Chondrocyte (in vitro differentiated cells): ENCODE measurements at places on chromosomes 16 and 17. TPM values are rescaled to one million over a fixed set of nuclear protein-coding genes. Genes with fewer than 3 reads are reported as not detected.

MYH8 gene
- not detected in 3 replicates for total RNA-seq

SRCIN1 gene
- 0.30 to 0.51 TPM in 2 of 3 replicates, not detected in the other for total RNA-seq

RRAD gene
- total RNA-seq, result 0.75 to 6.5 TPM (median 4.4 TPM) in 3 replicates

CTF1 gene
- 3.7 to 5.7 TPM (median 4.2 TPM) in 3 replicates for total RNA-seq

KRT222 gene
- total RNA-seq, result not detected in 3 replicates

TP53TG3B gene
- total RNA-seq, result not detected in 3 replicates

SLFN11 gene
- total RNA-seq, result 15.2 to 19.0 TPM (median 18.2 TPM) in 3 replicates

SUZ12 gene
- 19.1 to 23.6 TPM (median 19.5 TPM) in 3 replicates for total RNA-seq

PRRT2 gene
- 5.2 to 9.1 TPM (median 6.1 TPM) in 3 replicates for total RNA-seq

ACSM2B gene
- 0.38 TPM in 1 of 3 replicates, not detected in the others for total RNA-seq

SLC12A3 gene
- not detected in 3 replicates for total RNA-seq

AGRP gene
- not detected in 3 replicates for total RNA-seq

NPIPB9 gene
- 1.1 to 3.2 TPM (median 2.9 TPM) in 3 replicates for total RNA-seq

DNA sequence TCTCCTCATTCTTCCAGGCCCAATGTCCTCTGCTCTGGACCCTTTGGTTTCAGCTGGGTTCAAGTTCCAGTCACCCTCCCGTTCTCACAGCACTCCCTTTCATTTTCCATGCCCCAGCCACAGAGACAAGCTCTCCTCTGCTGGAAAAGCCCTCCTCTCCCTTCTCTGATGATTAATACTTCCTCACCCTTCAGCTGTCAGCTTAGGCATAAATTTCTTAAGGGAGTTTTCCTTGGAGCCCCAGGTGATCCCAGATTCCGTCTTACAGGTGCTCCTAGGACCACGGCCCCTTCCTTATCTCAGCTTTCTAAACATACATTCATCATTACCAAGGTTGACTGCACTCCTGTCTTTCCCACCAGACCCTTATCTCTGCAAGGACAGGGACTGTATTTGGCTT, 10.4 kb downstream of the CHAD start:
- no peak overlapping the region for H3K4me3 ChIP-seq
- H3K4me1 ChIP-seq, result no peaks in the 10 kb centered on the region
- no peaks in the 10 kb centered on the region for H3K27me3 ChIP-seq
- H3K36me3 ChIP-seq, result peaks cover 2% of the 10 kb centered on the region

GRCh38 chr16:87700406-87701077, 65.2 kb downstream of the KLHDC4 start:
- no peaks in the 10 kb centered on the region for H3K27me3 ChIP-seq
- no peaks in the 10 kb centered on the region for H3K4me1 ChIP-seq
- H3K27ac ChIP-seq, result no peak overlapping the region
- no peak for DNase-seq
- no peak overlapping the region for H3K4me3 ChIP-seq

- peaks cover 6% of the 10 kb centered on the region for H3K27me3 ChIP-seq
- no peak for DNase-seq
Observed at GRCh38 chr17:55327225-55328088, 62.7 kb downstream of the HLF start.

DNA sequence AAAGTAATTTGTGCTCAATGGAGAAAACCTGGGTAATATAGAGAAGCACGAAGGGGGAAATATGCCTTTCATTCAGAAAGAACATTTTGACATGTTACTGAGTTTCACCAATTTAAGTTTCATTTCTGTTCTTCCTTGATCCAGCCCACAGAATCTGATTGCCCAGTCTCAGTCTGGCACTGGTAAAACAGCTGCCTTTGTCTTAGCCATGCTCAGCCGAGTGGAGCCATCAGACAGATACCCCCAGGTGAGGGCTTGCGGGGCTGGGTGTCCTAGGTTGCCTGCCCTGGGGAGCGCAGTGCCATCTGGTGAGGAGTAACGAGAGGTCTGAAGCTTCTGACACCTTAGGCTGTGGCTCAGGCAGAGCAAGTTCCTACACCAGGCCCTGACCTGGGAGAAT, 17.7 kb downstream of the DDX19A start:
- no peaks in the 10 kb centered on the region for H3K27me3 ChIP-seq
- H3K36me3 ChIP-seq, result peaks cover 21% of the 10 kb centered on the region
- DNase-seq, result no peak
- no peaks in the 10 kb centered on the region for H3K4me1 ChIP-seq
- no peak overlapping the region for H3K4me3 ChIP-seq

DNA sequence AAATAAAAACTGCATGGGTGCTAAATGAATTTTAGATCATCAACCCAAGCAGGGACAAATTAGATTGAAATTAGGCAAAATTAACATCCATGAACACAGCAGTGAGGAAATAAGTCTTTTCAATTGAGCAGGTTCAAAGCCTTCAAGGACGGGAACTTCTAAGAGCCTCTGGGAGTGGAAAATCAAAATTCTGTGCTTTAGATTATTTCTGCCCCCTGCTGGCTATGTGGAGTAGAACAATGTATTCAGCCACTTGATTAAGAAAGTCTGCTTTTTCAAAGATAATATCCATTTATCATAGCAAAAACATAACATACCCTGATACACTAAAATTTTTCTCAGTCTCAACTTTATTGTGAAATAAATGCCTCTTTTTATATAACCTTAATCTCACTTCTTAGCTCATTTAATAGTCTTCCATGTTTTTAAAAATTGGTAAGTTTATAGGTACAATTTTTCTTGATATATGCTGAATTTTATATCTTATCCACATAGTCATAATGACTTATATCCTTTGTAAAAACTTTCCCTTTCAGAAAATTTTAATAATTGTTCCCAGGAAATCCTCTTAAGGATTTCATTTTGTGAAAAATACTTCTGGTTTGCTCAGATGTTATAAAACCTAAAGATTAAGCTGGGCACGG, 28.1 kb upstream of the NOL11 start:
- DNase-seq, result no peak
- H3K4me1 ChIP-seq, result peaks cover 6% of the 10 kb centered on the region
- H3K36me3 ChIP-seq, result no peaks in the 10 kb centered on the region
- no peak overlapping the region for H3K27ac ChIP-seq
- H3K4me3 ChIP-seq, result no peak overlapping the region
- H3K27me3 ChIP-seq, result no peaks in the 10 kb centered on the region

- no peak overlapping the region for H3K27ac ChIP-seq
- H3K36me3 ChIP-seq, result no peaks in the 10 kb centered on the region
- H3K4me1 ChIP-seq, result peaks cover 3% of the 10 kb centered on the region
- DNase-seq, result no peak
- H3K4me3 ChIP-seq, result no peak overlapping the region
- H3K27me3 ChIP-seq, result no peaks in the 10 kb centered on the region
Observed at GRCh38 chr16:85641776-85642176, 28.7 kb downstream of the GSE1 start.

DNA sequence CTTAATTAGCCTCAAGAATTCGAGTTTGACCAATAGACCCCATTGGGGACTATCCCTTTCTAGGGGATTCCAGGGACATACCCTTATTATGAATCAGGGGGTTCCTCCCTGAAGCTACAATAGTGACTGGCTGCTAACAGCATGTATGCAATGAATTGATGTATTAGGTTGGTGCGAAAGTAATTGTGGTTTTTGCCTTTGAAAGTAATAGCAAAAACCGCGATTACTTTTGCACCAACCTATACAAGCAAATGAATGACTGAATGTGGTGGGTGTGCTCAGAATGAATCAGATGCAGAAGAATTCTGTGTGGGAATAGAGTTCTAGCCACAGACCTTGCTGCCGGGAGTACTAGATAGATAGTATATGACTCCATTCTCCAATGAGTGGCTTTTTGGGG, 76.7 kb downstream of the HLF start:
- H3K27ac ChIP-seq, result no peak overlapping the region
- no peak overlapping the region for H3K4me3 ChIP-seq
- H3K4me1 ChIP-seq, result no peaks in the 10 kb centered on the region
- H3K27me3 ChIP-seq, result peaks cover 23% of the 10 kb centered on the region

GRCh38 chr16:47058295-47059086, 85.0 kb upstream of the DNAJA2 start:
- no peak for DNase-seq
- no peak overlapping the region for H3K27ac ChIP-seq
- no peaks in the 10 kb centered on the region for H3K36me3 ChIP-seq
- H3K4me3 ChIP-seq, result no peak overlapping the region
- H3K27me3 ChIP-seq, result peaks cover 2% of the 10 kb centered on the region

GRCh38 chr16:23081675-23082119, 67.6 kb downstream of the USP31 start:
- no peaks in the 10 kb centered on the region for H3K27me3 ChIP-seq
- DNase-seq, result no peak
- H3K4me1 ChIP-seq, result peaks cover 8% of the 10 kb centered on the region
- H3K27ac ChIP-seq, result no peak overlapping the region

DNA sequence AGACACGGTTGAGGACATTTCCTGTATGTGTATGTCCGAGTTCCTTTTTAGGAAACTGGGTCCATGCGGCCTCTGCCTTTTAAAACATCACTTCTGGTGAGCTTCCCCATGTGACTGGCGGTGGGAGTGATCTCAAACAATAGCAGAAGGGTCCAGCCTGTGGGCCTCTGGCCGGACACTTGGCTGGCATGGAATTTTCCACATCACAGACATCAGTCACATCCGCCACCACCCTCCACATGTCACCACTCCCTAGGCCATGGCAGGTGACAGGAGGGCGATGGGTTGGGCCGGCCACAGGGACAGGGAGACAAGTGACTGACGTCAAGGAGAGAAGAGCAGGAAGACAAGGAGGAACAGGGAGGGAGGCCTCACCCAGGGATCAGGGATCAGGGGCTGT, 83.7 kb downstream of the DNAH17 start:
- DNase-seq, result no peak
- peaks cover 14% of the 10 kb centered on the region for H3K4me1 ChIP-seq
- H3K27me3 ChIP-seq, result peaks cover 3% of the 10 kb centered on the region
- peak overlapping the region; percentile 49 for H3K27ac ChIP-seq

- DNase-seq, result no peak
- peaks cover 19% of the 10 kb centered on the region for H3K36me3 ChIP-seq
- peaks cover 32% of the 10 kb centered on the region for H3K4me1 ChIP-seq
- peak overlapping the region; percentile 91 for H3K4me3 ChIP-seq
- no peaks in the 10 kb centered on the region for H3K27me3 ChIP-seq
Observed at GRCh38 chr16:71846431-71846830, 655 bp downstream of the ATXN1L start.

DNA sequence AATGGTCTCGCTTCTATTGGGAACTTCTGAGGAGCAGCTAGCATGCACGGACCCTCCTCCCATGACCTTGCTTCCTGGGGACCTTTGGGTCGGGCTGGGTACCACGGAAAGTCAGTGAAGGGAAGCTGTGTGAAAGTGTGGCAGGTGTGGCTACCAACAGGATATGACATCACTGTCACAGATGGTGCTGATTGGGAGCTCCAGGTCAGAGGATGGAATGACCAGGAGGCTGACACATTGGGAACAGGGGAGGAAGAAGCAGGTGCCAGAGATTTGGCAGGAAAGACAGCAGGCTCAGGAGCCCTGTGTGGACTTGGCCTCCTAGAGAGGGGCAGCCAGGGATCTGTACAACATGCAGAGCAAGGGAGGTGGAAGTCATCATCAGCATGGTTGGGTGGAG, 34.0 kb downstream of the CPNE2 start:
- H3K36me3 ChIP-seq, result peaks cover 10% of the 10 kb centered on the region
- no peaks in the 10 kb centered on the region for H3K27me3 ChIP-seq
- no peak overlapping the region for H3K27ac ChIP-seq

- H3K36me3 ChIP-seq, result no peaks in the 10 kb centered on the region
- no peak for DNase-seq
- H3K27ac ChIP-seq, result no peak overlapping the region
- no peak overlapping the region for H3K4me3 ChIP-seq
Observed at GRCh38 chr17:40872416-40872815, 5.4 kb upstream of the KRT12 start.

- no peak for DNase-seq
- peaks cover 55% of the 10 kb centered on the region for H3K4me1 ChIP-seq
- H3K27ac ChIP-seq, result peak overlapping the region; percentile 12
- no peaks in the 10 kb centered on the region for H3K36me3 ChIP-seq
- H3K27me3 ChIP-seq, result no peaks in the 10 kb centered on the region
Observed at GRCh38 chr16:85234310-85235204, 122.3 kb upstream of the CIBAR2 start.

- peak overlapping the region; percentile 64 for H3K4me3 ChIP-seq
- no peak overlapping the region for H3K27ac ChIP-seq
- no peak for DNase-seq
Observed at GRCh38 chr16:1929105-1929504, 10.9 kb upstream of the HS3ST6 start.

DNA sequence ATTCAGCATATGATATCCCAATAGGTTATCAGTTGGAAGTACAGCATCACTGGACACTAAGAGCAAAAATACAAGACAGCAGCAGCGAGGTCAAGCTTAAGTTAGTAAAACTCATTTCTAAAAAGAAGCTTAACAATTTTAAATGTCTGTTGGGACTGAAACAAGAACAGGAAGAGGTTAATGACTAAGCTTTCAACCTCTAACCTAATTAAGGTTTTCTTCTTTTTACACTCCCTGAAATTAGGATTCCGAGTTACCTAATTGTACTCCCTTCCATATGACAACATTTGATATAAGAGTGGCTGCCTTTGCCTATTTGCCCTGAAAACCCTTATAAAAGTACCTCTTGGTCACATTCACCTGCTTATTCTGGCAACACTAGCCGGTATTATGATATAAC, 34.3 kb downstream of the CPSF4L start:
- H3K4me3 ChIP-seq, result no peak overlapping the region
- H3K4me1 ChIP-seq, result peaks cover 56% of the 10 kb centered on the region
- DNase-seq, result no peak
- H3K27me3 ChIP-seq, result no peaks in the 10 kb centered on the region

DNA sequence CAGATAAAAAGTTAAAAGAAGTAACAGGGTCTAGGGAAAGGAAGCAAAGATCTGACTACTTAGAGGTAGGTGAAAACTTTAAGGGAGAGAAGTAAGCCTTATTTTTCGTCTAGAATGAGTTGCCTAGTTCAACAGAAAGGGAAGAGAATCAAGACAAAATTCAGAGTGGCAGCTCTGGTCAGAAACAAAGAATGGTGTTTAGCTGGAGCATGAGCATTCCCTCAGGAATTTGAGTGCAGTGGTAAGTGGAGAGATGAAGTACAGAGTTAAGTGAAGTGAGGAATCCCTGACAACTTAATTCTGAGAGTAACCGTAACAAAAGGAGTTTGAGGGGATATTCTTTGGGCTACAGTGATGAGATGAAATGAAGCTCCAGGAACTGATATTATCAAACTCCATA, 11.5 kb downstream of the SMG6 start:
- peaks cover 34% of the 10 kb centered on the region for H3K36me3 ChIP-seq
- no peak overlapping the region for H3K4me3 ChIP-seq
- H3K27me3 ChIP-seq, result no peaks in the 10 kb centered on the region

DNA sequence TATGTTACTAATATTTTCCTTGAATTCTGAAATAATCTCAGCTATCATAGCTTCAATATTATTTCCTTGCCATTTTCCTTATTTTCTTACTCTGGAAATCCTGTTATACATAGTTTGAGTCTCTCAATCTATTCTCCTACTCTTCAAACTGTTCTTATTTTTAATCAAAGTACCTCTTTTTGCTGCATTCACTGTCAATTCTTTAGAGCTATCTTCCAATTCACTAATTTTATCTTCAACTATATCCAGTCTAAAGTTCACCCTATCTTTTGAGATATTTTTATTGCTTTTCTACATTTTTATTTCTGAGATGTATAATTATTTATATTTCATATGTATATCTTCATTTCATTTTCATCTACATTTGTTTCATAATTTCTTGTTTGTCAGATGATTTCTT, 7.3 kb upstream of the XYLT2 start:
- H3K4me1 ChIP-seq, result peaks cover 6% of the 10 kb centered on the region
- no peaks in the 10 kb centered on the region for H3K27me3 ChIP-seq
- DNase-seq, result no peak
- H3K36me3 ChIP-seq, result no peaks in the 10 kb centered on the region
- no peak overlapping the region for H3K27ac ChIP-seq
